ENCODE measurements at places on chromosomes 5 and 9.

GRCh38 chr5:76175051-76175666 is 92.0 kb downstream of the SV2C start:
- peak; percentile 59 for DNase-seq

GRCh38 chr9:77643871-77644270 is 4.3 kb downstream of the GNA14 start:
- no peak for DNase-seq

- DNase-seq = no peak
Measured at GRCh38 chr9:4397917-4398316, 92.4 kb upstream of the SLC1A1 start.

- no peak for DNase-seq
Measured at GRCh38 chr5:132826424-132827082, 3.9 kb downstream of the SHROOM1 start.

DNA sequence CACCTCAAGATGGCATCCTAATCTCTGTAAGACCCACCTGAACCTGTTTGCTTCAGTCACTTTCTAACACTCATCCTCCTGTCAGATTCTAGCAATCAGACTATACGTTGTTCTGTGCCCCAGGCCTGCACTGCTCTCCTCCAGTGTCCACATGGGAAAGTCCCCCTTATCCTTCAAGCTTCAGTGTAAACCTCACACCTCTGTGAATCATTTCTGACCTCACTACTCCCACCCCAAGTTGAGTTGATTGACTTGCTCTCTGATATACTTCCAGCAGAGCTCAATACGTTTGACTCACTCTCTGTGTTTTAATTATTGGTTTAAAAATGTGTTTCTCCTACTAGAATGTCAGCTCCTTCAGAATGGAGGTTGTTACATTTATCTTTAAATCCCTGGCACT is 240.2 kb downstream of the FBXL17 start:
- DNase-seq = no peak

GRCh38 chr9:85331626-85332025 is 410.1 kb downstream of the AGTPBP1 start:
- DNase-seq = no peak

GRCh38 chr5:147920420-147921030 is 14.2 kb upstream of the C5orf46 start:
- DNase-seq = no peak

DNA sequence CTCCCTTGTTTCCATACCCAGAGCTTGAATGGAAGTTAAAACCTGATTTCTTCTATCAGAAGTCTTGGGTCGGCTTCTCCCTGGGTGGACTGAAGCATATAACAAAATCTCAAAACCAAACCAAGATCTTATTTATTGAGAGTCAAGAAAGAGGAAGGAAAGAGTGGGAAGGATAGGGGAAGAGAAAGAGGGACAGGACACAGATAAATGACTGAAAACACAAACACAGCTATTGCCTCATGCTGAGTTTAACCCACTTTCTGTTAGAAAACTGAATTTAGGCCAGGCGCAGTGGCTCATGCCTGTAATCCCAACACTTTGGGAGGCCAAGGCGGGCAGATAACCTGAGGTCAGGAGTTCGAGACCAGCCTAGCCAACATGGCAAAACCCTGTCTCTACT is 92.9 kb downstream of the PALM2AKAP2 start:
- DNase-seq = no peak
